ENCODE measurements at places on chromosomes 7 and 10. TPM values are rescaled to one million over a fixed set of nuclear protein-coding genes. Genes with fewer than 3 reads are reported as not detected.

- no peak for DNase-seq
Observed at GRCh38 chr7:7793921-7794320, 75.5 kb upstream of the RPA3 start.

DNA sequence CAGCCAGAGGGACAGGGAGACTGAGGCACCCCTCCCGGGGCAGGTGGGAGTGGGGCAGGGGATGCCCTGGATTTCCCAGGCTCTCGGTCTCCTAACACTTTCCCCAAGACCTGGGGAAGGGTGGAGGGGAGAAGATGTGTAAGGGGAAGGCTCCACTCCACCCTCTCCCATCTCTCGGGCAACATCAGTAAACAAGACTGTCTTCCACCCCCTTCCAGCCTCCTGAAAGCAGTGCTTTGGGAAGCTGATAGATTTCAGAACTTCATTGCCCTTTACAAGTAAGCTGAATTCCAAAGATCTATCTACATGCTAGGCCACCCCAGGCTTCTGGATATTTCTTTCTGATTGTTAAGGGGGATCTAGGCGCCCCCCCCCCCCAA lies 3.7 kb downstream of the FLNC start:
- DNase-seq = no peak

- DNase-seq = no peak
Observed at GRCh38 chr7:6035165-6035564, 4.0 kb downstream of the ANKRD61 start.

DNA sequence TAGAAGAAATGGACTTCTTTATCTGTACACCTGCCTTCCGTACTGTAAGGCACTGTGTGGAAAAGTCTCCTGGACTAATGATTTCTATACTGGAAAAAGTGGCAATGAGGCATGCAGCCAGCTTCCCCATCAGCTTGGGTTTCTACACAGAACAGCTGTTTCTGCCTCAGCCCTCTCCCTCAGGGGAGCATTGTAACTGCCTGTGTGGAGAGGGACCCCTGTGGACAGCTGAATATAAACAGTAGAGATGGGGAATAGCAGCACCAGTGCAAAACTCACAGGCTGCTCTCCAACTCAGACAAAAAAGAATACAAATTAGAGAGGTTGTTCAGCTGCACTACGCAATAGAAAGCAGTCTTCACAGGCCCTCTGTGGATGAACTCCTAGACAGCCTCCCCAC lies 451.3 kb upstream of the MBL2 start:
- no peak for DNase-seq

The ALOX5 gene
- total RNA-seq = 23.2 TPM

The SAP25 gene
- 2.5 TPM for total RNA-seq

The DYNC1I1 gene
- 52.3 TPM for total RNA-seq
